ENCODE measurements at places on chromosomes 13 and 19.

- peak; percentile 44 for DNase-seq
Measured at GRCh38 chr19:49210108-49210900, 52.7 kb downstream of the TRPM4 start.

DNA sequence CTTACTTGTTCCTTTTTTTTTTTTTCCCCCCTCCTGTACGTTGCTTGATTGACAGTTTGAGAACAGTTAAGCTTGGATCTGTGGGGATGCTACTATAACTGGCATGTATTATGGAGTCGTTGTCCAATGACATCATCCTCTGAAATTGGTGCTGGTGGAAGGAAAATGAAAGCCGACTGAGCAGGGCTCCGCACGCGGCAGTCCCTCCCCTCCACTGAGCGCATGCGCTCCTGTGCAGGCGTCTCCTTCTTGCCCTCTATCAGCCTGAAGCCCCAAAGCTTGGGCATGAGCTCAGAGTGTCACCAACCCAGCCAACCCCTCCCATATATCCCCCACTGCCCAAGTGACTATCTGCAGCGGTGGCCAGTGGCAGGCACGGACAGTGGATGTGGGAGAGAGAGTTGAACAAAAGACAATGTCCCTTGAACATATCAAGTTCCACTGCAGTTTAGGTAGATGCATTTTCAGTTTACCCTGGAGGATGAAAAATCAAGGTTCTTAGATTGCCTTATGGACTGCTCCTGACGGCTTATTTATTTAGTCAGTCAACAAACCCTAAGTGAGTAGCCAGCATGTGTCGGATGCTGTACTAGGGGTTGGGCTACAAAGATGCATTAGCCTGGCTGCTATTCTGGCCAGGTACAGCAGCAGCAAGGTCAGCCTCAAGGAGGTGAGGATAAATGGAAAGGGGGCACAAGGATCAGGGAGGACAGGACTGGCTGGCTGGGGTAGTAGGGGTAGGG, 20.8 kb downstream of the MBNL2 start:
- no peak for DNase-seq

DNA sequence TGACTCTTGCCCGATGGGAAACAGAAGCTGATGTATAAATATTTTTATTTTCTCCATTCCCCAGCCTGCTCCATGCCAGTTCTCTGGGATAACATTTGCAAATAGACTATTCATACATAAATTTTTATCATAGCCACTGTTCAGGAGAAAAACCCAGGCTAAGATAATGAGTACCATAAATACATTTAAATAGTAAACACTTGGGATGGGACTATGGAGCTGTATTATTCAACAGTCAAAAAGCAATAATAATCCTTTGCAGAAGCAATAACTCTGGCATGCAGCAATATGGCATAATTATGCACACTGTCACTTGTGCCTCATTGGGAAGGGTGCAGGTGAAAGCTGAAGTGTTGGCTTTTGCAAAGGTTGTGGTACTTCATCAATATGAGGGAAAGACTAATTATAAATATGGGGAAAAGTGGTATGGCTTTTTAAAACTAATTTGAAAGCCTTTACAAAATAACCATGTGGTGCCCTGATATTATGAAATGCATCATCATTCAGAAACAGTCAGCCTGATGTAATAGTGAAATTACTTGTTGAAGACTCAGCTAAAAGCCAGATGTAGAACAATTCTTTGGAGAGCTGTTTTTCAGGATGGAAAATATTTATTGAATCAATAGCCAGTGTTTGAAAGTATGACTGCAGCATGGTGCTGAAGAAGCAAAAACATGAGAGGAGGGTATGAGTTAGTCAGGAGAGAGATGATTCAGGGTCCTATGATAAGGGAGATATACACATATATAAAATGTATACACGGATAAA, 2476.7 kb downstream of the PCDH9 start:
- peak; percentile 46 for DNase-seq

- peak; percentile 40 for DNase-seq
Measured at GRCh38 chr13:94705081-94706030, 7.0 kb downstream of the SOX21 start.

GRCh38 chr13:33872005-33872351, 54.0 kb downstream of the RFC3 start:
- DNase-seq, result no peak

Measured in fibroblast of skin of abdomen (primary cell).